ENCODE measurements at places on chromosomes 12 and 14. TPM values are rescaled to one million over a fixed set of nuclear protein-coding genes. Genes with fewer than 3 reads are reported as not detected.
A peak's percentile ranks its signal among the peaks of the same experiment; 100 is the strongest.

Gene ABHD12B
- total RNA-seq = not detected

Gene RIMKLB
- total RNA-seq = 56.9 TPM

Gene OR4E2
- total RNA-seq = not detected

Gene TEX52
- total RNA-seq = not detected

Gene CEBPE
- total RNA-seq = not detected

Gene HVCN1
- 3.4 TPM for total RNA-seq

Gene NRIP2
- total RNA-seq = not detected

Gene TEX22
- 2.6 TPM for total RNA-seq

Gene IL22
- not detected for total RNA-seq

Gene ACOT6
- total RNA-seq = not detected

Gene B4GALNT1
- total RNA-seq = 17.9 TPM

Gene PPP1CC
- total RNA-seq = 170 TPM

Gene SLC7A7
- 5.9 TPM for total RNA-seq

Gene SLC25A21
- 0.38 TPM for total RNA-seq

Gene RTL1
- not detected for total RNA-seq

- DNase-seq = no peak
Observed at GRCh38 chr14:71362920-71363584, 455.8 kb downstream of the PCNX1 start.

DNA sequence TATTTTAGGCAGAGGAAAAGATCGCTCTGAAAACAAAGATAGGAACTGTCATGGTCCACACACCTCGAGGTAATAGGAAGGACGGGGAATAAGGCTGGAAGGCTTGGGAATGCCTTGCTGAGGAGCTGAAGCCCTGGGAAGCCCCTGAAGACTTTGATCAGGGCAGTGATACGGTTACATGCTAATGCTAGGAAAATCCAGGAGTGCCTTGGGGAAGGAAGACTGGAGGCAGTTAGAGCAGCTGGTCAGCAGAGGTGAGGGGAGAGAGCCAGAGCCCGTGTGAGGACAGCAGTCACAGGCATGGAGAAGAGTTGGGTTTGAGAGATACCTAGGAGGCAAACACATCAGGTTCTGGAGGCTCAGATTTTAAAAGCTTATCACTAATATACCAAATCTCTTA is 8.6 kb upstream of the YY1 start:
- no peak for DNase-seq

GRCh38 chr12:60333461-60333860 is 737.6 kb downstream of the SLC16A7 start:
- DNase-seq = no peak

- no peak for DNase-seq
Observed at GRCh38 chr14:101198398-101199027, 295.0 kb upstream of the RTL1 start.

- DNase-seq = no peak
Observed at GRCh38 chr12:89479982-89480381, 44.6 kb downstream of the GALNT4 start.

DNA sequence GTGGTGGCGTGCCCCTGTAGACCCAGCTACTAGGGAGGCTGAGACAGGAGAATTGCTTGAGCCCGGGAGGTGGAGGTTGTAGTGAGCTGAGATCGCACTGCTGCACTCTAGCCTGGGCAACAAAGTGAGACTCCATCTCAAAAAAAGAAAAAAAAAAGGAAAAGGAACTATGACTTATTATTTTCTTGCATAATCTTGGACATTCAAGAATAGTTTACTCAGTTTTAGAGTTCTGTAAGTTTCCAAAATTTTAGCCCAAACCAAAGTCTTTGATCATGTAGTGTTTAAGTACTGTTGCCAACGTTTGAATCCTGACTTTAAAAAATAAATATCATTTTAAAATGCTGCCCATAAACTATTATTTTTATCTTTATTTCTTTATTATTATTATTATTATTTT is 6.2 kb downstream of the PSMA6 start:
- DNase-seq = no peak

DNA sequence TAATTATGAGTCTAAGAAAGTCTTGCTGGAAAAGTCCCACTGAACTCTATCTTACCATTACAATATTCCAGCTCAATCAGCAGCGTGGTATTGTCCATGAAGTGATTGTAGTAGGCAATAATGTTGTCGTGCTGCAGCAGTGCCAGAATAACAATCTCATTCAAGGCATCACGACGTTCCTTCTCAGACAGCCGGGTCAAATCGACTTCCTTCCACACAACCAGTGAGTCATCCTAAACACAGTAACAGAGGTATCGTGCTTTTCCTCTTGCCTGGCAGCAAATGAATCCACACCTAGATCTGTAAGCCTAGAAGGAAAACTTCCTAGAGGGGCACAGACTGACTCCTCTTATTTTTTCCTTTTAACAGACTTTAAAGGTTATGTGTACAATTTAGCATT is 2.9 kb downstream of the NEK9 start:
- peak; percentile 71 for DNase-seq

- no peak for DNase-seq
Observed at GRCh38 chr14:97844042-97844441, 1046.9 kb downstream of the VRK1 start.

DNA sequence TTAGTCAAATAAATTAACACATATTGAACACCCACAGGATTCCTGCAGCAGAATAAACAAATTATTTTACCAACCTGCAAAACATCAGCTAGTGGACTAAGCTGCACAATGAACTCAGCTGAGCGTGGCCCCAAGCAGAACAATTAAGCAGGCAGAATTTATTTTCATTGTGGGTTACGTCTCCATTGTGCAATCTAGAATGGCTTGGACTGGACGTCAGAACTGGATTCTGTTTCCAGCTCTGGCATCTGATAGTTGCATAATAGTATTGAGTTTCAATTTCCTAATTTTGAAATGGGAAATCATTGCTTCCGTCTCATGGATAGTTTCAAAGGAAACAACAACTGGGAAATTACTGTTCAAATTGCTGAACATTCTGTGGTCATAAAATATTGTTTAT is 35.5 kb upstream of the RERG start:
- DNase-seq = no peak

GRCh38 chr14:75395862-75396261 is 32.0 kb upstream of the JDP2 start:
- no peak for DNase-seq

GRCh38 chr12:7383157-7383556 is 60.8 kb downstream of the CD163L1 start:
- no peak for DNase-seq

- no peak for DNase-seq
Observed at GRCh38 chr14:31510222-31510621, 22.4 kb upstream of the GPR33 start.

DNA sequence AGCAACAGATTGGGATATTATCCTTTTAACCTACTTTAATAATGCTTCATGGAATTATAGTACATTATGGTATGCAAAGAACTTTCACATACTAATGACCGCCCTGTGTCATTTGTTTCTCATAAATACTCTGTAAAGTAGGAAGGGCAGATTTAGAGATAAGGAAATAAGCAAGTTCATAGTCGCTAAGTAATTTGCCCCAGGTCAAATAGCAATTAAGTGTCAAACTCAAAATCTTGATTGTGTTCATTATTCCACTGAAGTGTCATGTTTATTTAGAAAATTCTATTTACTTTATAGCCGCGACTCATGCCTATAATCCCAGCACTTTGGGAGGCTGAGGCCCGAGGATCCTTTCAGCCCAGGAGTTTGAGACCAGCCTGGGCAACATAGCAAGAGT is 98.7 kb upstream of the ATF1 start:
- DNase-seq = peak; percentile 74

DNA sequence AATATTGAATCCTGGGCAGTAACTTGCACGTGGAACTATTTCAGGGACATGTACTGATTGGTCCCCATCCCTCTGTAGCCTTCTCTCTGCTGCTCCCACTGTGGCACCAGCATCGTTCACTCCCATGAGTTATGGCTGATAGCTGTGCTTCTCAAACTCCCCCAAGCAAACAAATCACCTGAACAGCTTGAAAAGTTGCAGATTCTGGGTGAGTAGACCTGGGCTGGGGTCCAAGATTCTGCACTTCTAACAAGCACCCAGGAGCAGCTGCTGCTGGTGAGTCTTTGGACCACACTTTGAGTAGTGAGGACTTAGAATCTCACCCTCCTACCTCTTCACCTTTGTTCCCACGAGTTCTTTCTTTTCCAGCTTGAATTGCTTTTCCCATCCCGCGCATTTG is 49.4 kb upstream of the ZFP36L1 start:
- no peak for DNase-seq

- no peak for DNase-seq
Observed at GRCh38 chr12:105970885-105971284, 167.9 kb downstream of the NUAK1 start.

DNA sequence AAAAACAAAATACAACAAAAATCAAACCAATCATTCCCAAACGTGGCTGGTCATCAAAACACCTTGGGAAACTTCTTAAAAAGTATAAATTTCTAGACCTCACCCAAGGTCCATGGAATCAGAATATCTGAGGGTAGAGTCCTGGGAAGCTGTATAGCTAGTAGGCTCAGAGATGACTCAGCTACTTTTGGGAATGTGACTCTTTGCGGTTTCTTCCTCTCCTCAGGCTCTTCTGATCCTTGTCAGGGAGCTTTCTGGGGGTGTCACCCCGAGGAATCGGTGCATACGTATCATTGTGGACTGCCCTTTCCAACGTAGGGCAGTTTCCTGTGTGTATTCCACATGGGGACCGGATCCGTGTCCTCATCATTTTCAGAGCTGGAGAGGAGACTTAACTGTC is 14.8 kb downstream of the JDP2 start:
- DNase-seq = peak; percentile 51

GRCh38 chr14:56112781-56113180 is 5.4 kb upstream of the PELI2 start:
- DNase-seq = no peak

- no peak for DNase-seq
Observed at GRCh38 chr12:104815935-104816334, 142.2 kb downstream of the SLC41A2 start.

GRCh38 chr14:81529391-81529790 is 4.3 kb downstream of the SEL1L start:
- DNase-seq = no peak

GRCh38 chr12:119682639-119683252 is 14.8 kb downstream of the PRKAB1 start:
- no peak for DNase-seq

GRCh38 chr14:73768107-73768506 is 53.9 kb upstream of the PNMA1 start:
- no peak for DNase-seq

- DNase-seq = no peak
Observed at GRCh38 chr14:79706382-79706781, 504.9 kb downstream of the DIO2 start.

DNA sequence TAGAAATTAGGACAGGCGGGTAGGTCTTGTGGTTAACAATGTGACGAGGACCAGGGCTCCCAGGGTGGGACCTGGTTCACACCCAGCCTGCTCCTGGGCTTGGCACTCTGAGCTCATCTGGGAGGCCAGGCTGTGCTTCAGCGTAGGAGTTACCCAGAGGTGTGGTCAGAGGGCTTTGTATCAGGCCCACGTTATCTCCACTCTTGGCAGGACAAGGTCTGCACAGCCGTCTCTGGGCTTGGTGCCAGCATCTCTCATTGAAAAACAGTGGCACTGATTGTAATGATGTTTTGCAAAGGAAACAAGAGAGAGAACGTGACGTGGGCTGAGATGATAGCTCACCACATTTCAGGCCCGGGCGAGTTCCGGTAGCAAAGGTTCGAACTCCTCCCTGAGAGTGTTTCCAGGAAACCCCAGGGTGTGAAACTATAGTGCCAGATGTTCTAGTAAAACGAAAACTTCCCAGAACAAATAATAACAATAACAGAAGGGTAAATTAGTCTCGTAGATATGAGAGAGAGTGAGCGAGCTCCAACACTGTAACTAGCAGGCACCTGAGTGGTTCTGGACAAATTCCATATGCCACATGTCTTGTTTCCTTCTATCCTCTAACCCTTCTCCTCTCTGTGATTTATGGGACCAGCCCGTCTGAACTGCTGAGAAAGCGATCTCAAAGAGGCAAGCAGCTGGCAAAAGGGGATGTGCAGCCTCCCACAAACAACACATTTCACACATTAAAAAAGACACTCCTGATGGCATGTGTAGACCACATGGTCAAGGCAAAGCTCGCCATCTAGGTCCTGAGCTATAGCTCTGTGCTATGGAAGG is 227.3 kb downstream of the KTN1 start:
- peak; percentile 83 for DNase-seq

DNA sequence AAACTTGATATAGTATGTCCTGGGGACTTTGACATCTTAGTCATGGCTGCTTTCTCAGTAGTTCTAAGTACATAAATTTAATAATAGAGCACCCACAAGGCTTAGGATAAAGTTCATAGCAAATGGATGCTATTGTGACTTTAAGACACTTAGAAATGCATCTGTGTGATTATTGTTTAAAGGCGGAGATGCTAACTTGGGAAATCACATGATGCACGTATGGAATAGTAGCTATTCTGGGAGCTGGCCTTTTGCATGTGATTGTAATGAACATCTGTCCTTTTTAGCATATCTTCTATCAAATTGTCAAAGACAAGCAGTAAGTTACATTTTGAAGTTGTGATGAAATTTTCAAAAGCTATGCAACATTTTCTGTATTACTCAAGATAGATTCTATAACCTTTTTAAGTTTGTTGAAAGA is 46.7 kb upstream of the ATP2A2 start:
- DNase-seq = no peak

DNA sequence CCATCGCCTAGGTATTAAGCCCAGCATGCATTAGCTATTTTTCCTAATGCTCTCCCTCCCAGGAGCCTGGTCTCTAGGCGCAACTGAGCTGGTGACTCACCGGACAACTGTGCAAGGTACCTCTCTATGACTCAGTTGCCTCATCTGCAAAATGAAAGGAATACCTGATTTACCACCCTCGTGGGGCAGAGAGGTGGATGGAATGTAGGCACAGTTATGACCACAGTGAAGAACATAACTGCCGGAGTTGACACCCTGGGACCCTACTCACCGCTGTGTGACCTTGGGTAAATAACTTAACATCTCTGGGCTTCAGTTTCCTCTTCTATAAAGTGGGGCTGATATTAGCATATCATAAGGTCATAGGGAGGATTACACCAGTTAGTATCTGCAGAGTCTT is 22.6 kb downstream of the BCL11B start:
- no peak for DNase-seq

- DNase-seq = no peak
Observed at GRCh38 chr14:32049361-32050088, 27.6 kb upstream of the ARHGAP5 start.

DNA sequence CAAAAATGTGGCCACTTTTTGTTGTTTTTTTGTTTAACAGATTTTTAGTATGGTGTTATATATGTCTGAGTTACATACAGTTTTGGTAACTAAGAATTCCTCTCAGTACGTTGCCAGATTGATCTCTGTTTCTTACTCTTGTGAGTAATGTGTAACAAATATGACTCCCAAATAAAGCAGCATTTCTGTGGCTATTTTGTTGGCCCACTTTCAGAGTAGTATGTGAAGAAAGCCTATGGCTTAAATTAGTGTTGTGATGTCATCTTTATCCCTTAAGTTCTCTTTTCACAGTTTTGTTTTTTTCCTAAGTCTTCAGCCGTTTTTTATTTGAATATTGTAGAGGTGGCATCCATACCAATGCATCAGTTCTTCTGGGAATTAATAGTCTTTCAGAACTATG is 10.7 kb downstream of the PCNX4 start:
- DNase-seq = no peak

Measured in PC-9 (cell line).